ENCODE measurements at places on chromosomes 5 and 9.

DNA sequence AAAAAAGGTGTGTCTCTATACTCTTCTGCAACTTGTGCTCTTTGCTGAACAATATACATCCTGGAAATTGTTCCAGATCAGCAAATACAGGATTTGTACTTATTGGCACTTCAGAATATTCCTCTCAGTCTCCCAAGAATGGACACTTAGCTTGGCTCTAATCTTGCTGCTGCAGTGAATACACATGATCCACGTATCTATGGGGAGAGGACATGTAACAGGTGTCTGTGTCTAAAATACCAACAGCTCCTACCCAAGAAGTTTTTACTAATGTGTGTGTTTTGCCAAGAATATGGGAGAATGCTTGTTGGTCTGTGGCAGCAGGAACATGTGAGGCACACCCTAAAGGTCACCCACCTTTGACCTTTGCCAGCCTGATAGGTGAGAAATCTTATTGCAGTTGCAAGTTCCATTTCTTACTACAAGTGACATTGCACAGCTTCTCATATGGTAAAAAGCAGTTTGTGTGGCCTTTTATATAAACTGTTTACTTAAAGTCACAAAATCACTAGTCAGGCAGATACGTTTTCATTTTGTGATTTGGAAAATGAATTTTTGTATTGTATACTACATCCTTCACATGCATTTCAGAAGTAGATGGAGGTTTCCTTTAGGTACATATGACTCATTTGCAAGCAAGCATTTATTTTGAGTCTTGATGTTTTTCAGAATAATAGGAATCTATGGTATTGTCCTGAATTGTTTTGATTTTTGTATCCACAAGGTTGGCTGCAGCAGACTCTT lies 35.8 kb downstream of the PHF2 start:
- DNase-seq = no peak

DNA sequence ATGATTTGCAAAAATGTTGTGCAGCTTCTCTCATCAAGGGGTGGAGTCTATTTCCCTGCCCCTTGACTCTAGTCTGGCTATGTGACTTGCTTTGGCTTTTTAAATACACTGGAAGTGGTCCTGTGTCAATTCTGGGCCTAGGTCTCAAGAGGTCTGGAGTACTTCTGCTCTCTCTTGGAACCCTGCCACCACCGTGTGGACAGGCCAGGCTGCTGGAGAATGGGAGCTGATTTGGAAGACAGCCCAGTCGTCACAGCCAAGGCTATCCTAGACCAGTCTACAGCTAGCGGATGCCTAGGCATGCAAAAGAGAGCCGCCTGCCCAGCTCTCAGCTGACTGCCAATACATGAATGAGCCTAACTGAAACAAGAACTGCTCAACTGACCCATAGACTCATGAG lies 56.7 kb upstream of the CLINT1 start:
- DNase-seq = no peak

DNA sequence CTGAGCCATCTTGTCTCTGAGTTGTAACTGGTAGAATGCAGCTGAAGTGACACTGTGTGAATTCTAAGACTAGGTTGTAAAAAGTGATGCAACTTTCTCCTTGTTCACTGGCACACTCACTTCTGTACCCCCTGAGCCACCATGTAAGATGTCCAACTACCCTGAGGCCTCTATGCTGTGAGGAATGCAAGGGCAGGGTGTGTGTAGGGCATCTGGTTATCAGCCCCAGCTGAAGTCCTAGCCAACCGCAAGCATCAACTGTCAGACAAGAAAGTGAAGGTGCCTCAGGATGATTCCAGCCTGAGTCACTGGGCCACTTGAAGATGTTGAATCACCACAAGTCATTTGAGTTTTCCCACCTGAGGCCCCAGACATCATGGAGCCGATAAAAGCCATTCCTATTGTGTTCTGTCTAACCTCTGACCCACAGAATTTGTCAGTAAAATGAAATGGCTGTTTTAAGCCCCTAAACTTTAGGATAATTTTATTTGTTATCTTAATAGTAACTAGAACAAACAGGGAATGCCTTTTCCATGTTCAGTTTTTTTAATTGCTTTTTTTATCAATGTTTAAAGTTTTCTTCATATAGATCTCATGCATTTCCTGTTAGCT lies 18.7 kb upstream of the RHOBTB3 start:
- DNase-seq = no peak

GRCh38 chr5:173535976-173536639 lies 80.3 kb downstream of the BOD1 start:
- no peak for DNase-seq

DNA sequence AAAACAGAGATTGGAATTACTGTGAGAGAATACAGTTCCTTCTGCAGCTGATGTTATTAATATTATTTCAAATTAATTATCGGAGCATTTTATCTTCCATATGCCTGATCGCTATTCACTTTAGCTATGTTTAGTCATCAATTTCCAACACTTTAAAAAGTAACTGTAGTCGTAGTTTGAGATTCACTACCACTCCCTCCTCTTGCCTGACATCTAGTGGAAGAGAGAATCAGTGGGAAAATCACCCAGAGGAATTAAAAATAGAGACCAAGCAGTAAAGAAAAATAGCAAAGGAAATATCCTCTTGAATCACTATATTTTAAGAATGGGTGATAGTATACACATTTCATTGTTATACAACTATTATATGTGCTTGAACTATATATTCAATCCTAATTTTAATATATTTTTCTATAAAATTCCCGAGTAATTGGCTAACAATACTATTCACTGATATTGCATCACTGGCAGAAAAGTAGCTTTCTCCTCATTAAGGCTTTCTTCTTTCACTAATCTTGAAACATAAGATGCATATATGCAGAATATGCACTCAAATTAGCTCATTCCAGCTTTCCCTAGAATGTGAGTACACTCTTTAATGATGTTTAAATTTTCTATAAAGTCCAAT lies 708.7 kb downstream of the CDH9 start:
- DNase-seq = no peak

GRCh38 chr9:37217161-37217560 lies 96.8 kb downstream of the ZCCHC7 start:
- no peak for DNase-seq

DNA sequence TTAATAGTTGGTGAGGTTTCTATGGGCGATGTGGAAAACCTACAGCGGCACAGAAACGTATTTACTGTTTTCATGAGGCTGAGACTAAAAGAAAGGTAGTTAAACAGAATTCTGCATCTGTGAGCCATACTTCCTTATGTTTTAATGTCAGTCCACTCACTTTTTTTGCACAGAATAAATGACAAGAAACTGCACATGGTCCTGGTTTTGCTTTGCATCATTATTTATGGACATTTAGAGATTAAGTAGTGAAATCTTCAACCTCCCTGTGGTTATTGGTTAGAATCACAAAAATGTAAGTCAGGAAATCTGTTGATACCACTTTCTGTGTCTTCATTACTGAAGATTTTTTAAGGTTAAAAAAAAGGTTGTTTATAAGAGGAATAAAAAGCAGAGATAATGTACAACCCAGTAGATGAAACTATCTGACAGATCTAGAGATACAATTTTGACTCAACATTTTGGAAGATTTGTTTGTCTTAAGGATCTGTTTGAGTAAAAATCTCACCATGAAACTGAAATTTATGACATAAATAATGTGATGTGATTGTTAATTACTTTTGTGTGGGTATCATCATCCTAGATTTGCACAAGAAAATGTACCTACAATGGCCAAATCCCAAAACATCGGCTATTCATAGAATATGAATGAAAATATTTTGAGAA lies 2.4 kb downstream of the PRR16 start:
- DNase-seq = no peak

DNA sequence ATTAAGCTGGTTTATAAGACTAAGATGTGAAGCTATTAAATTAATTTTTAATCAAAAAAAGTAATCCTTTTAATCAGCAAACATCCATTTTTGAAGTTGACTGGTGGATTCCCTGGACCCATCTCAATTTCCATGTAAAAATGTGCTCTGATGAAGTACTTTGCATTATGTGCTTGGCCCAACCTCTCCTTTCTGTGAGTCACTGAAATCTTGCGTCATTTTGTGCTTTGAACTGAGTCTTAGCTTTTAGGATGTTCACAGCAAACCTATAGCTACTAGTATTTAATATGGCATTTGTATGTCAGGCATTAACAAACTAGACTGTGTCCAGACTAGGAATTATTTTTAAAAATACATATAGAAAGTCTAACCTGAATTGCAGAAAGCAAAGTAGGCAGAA lies 55.0 kb upstream of the CDH12 start:
- no peak for DNase-seq

- DNase-seq = no peak
These were observed 246.9 kb upstream of the ZNF462 start for GRCh38 chr9:106616026-106616425.

DNA sequence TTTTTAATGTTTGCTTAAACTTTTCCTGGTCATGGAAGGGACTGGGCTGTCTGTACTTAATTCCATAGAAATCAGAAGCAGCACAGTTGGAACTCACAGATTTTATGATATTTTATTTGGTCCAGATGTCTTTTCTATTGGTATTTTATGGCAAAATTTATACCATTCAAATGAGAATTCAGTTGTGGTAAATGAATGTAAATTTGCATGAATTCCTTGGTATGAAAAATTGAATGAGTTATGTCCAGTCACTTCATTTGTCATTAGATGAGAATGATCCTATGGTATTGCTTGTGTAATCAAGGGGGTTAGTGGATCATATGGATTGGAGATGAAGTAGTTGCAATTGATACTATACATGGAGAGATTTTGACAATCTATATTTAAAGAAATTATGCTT lies 188.0 kb downstream of the KDM4C start:
- no peak for DNase-seq

DNA sequence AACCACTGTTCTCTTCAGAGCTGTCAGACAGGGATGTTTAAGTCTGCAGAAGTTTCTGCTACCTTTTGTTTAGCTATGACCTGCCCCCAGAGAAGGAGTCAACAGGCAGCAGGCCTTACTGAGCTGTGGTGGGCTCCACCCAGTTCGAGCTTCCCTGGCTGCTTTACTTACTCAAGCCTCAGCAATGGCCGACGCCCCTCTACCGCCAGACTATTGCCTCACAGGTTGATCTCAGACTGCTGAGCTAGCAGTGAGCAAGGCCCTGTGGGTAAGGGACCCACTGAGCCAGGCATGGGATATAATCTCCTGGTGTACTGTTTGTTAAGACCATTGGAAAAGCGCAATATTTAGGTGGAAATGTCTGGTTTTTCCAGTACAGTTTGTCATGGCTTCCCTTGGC lies 229.6 kb downstream of the TMEM167A start:
- DNase-seq = no peak

DNA sequence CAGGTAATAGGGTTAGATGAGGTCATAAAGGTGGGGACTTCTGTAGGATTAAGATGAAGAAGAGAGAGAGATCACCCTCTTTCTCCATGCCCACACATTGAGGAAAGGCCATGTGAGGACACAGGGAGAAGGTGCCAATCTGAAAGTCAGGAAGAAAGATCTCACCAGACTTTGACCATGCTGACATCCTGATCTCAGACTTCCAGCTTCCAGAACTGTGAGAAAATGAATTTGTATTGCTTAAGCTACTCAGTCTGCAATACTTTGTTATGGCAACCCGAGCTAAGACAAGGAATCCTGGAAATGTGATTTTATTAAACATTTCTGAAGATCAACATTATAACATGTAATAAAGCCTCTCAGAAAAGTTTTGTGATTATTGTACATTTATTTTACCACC lies 3.5 kb upstream of the CSNK1G3 start:
- no peak for DNase-seq

DNA sequence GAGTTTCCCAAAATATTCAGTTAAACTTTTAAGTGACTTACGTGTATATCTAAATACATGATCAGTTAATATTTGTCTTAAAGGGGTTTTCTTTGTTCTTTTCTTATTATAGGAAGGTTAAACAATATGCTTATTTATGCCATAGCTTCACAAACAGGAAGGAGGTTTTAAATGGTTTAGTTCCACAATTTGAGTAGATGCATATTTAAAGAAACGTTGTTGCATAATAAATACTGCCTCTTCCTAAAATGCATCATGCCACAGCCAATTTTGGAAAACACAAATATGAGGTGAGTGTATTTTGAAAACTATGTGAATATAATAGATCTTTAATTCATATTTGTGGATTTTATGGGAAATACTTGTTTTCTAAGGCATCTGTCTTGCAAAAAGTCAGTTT lies 2.5 kb upstream of the ADRB2 start:
- DNase-seq = no peak

- DNase-seq = no peak
These were observed 14.2 kb downstream of the RABL6 start for GRCh38 chr9:136821826-136822544.

DNA sequence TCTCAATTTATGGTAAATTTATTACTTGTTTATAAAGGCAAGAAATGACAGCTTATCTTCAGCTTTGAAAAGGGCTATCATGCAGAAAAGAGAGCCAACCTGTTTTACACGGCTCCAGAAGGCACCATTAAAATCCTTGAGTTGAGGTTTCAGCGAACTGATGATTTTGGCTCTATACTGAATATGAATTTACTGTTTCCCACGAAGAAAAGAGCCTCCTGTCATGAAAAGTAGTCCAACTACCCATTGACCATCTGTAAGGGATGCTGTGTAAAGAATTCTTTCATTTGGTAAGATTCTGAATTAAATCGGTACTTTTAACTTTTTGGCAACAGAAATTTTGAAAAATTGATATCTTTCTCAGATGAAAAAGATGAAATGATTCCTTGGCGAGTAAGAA lies 657.6 kb upstream of the ZNF608 start:
- DNase-seq = no peak

DNA sequence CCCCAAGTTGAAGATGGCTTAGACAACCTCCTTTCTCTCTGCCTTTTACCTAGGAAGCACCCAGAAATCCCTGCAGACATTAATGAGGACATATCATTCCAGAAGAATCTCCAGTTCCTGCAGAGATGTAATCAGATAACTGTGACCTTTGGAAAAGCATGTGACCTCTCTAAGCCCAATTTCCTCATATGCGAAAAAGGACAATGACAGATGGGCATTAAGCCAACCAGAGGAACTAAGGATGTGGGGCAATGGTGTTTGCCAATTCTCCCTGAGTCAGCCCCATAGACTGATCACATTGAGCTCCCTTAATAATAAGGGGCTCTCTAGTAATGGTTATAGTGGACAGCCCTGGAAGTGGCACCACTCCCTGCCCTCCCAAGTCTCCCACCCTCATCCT lies 10.1 kb upstream of the FOXI1 start:
- DNase-seq = no peak

DNA sequence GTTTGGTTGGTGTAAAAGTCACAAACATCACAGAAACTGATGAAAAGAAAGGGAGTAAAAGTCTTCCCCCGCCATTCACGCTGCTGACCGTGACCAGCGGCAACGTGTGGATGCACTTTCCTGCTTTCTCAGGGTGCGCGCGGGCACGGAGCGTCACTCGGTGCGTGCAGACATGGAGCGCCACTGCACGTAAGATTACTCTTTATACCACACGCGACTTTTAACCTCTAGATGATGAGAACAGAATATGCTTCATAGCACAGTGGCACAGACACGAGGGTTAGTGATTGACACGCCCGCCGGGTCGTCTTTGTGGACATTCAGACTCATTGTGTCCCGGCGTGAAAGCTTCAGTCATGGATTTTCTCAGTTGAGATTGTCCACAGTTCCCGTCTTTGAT lies 15.7 kb downstream of the CEP72 start:
- no peak for DNase-seq
